ENCODE measurements at places on chromosomes 7 and 10. TPM values are rescaled to one million over a fixed set of nuclear protein-coding genes. Genes with fewer than 3 reads are reported as not detected.

GRCh38 chr10:103917302-103918052 lies 507 bp downstream of the STN1 start:
- peak; percentile 76 for DNase-seq
- peaks cover 6% of the 10 kb centered on the region for H3K36me3 ChIP-seq
- peak overlapping the region; percentile 98 for H3K27ac ChIP-seq
- H3K27me3 ChIP-seq: no peaks in the 10 kb centered on the region

DNA sequence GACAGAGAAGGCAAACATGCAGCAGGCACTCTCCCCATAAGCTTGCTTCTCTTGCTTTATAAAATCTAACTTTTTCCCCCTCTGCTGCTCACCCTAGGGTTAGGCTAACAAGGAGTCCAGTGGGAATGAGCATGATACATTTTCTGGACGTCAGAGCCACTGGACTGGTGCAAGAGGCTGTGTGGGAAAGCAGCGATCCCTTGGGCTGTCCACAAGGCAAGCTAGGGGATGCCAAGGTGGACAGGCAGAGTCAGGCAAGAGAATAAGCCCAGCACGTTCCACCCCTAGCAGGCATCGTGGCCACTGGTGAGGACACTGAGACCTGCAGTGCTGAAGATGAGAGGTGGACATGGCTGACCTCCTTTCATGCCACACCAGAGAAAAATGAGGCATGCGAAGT lies 290.9 kb upstream of the ZMIZ1 start:
- no peak for DNase-seq
- H3K27ac ChIP-seq: peak overlapping the region; percentile 53
- H3K4me3 ChIP-seq: no peak overlapping the region
- no peaks in the 10 kb centered on the region for H3K36me3 ChIP-seq
- H3K27me3 ChIP-seq: no peaks in the 10 kb centered on the region
- peaks cover 38% of the 10 kb centered on the region for H3K4me1 ChIP-seq

GRCh38 chr7:157276731-157277562 lies 59.9 kb upstream of the DNAJB6 start:
- peak; percentile 71 for DNase-seq
- H3K36me3 ChIP-seq: no peaks in the 10 kb centered on the region
- no peak overlapping the region for H3K27ac ChIP-seq
- H3K4me1 ChIP-seq: peaks cover 29% of the 10 kb centered on the region
- H3K27me3 ChIP-seq: peaks cover 10% of the 10 kb centered on the region
- H3K4me3 ChIP-seq: no peak overlapping the region

DNA sequence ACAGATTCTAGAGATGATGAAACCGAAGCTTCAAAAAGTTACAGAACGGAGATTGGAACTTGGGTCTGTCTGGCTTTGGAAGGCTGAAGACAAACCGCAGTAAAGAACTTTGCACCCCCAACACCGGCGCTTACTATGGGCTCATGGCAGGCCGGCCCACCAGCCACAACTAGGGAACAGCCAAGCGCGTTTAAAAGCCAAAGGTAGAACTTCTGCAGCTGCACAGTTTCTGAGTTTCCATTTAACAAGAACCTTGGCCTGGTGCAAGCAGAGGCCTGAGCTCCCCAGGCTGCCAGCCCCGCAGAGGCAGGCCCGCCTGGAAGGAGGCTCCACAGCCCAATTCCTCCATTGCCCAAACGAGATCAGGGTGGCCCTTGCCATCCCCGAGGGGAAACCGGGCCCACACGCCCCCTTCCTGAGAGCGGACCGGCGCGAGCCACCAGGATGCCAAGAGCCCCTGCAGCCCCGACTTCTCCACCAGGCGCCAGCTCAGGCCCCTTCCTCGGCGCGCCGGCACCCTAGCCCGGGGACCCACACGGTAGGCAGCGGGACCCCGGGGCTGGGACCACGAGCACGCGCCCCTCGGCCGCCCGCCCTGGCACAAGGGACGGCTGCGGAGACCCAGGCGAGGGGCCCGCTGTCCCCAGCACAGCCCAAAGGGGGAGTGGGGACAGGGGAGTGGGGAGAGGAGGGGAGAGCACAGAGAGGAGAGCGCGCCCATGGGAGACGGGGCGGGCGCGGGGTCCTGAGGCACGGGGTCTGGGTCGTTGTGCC lies 566 bp downstream of the MAD1L1 start:
- H3K4me3 ChIP-seq: peak overlapping the region; percentile 97
- peaks cover 27% of the 10 kb centered on the region for H3K4me1 ChIP-seq
- H3K36me3 ChIP-seq: peaks cover 55% of the 10 kb centered on the region
- DNase-seq: no peak
- no peaks in the 10 kb centered on the region for H3K27me3 ChIP-seq
- H3K27ac ChIP-seq: peak overlapping the region; percentile 85

- no peaks in the 10 kb centered on the region for H3K27me3 ChIP-seq
- peak overlapping the region; percentile 78 for H3K27ac ChIP-seq
- H3K4me1 ChIP-seq: peaks cover 15% of the 10 kb centered on the region
- H3K4me3 ChIP-seq: no peak overlapping the region
- H3K36me3 ChIP-seq: no peaks in the 10 kb centered on the region
- DNase-seq: no peak
These were observed 172.1 kb downstream of the SLC16A9 start for GRCh38 chr10:59537501-59537900.

- H3K27me3 ChIP-seq: no peaks in the 10 kb centered on the region
- no peak overlapping the region for H3K27ac ChIP-seq
- no peaks in the 10 kb centered on the region for H3K36me3 ChIP-seq
- H3K4me3 ChIP-seq: no peak overlapping the region
These were observed 161.6 kb downstream of the BAMBI start for GRCh38 chr10:28838908-28839307.

DNA sequence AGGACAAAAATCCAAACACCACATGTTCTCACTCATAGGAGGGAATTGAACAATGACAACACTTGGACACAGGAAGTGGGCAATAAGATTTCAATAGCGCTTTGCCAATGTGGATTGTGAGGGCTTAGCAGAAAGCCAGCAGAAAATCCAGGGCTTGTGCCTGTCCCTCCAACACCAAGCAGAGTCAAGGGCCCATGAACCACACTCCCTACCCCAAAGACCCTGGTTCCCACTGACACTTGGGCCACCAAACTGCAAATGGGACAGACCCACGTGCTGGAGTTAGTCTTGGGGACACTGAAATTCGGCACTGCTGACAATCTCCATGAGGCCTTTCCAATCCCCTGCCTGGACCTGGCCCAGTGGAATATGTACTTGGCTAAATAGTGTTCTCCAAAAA lies 67.0 kb downstream of the GRID1 start:
- no peaks in the 10 kb centered on the region for H3K36me3 ChIP-seq
- no peaks in the 10 kb centered on the region for H3K4me1 ChIP-seq
- no peak overlapping the region for H3K4me3 ChIP-seq
- H3K27ac ChIP-seq: no peak overlapping the region
- H3K27me3 ChIP-seq: no peaks in the 10 kb centered on the region

DNA sequence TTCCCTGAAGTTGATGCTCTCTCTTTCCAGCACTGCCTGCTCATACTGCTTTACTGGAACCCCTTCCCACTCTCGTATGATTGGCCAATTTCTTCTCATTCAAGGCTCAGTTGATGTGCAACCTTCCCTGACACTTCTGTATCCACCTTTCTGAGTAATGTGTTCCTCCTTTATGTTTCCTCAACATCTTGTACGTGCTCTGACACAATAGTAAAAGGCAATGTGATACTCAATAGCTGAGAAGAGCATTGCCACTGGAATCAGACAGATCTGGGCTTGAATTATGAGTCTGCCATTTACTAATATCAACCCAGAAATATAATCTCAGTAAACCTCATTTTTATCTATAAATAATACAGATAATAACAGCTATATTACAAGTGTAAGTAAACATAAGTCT lies 34.7 kb downstream of the ARL4A start:
- DNase-seq: no peak
- H3K36me3 ChIP-seq: no peaks in the 10 kb centered on the region
- peaks cover 28% of the 10 kb centered on the region for H3K4me1 ChIP-seq
- no peaks in the 10 kb centered on the region for H3K27me3 ChIP-seq
- no peak overlapping the region for H3K27ac ChIP-seq

DNA sequence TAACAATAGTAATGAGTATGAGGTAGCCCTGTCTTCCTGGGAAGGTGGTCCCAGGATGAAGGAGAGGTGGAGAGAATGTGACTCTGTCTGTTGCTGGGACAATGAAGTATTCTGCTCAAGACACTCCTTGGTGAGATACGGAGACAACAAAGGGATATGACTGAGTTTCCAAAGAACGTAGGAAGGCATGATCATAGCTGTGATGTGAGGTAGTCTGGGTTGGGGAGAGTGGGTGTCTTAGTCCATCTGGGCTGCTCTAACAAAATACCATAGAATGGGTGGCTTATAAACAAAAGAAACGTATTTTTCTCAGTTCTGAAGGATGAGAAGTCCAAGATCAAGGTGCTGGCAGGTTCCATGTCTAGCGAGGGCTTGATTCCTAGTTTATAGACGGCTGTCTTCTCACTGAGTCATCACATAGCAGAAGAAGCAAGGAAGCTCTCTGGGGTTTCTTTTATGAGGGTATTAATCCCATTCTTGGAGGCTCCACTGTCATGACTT lies 84.9 kb upstream of the RHOBTB1 start:
- H3K4me1 ChIP-seq: no peaks in the 10 kb centered on the region
- H3K4me3 ChIP-seq: no peak overlapping the region
- H3K27me3 ChIP-seq: no peaks in the 10 kb centered on the region
- no peak for DNase-seq
- no peaks in the 10 kb centered on the region for H3K36me3 ChIP-seq
- H3K27ac ChIP-seq: no peak overlapping the region

DNA sequence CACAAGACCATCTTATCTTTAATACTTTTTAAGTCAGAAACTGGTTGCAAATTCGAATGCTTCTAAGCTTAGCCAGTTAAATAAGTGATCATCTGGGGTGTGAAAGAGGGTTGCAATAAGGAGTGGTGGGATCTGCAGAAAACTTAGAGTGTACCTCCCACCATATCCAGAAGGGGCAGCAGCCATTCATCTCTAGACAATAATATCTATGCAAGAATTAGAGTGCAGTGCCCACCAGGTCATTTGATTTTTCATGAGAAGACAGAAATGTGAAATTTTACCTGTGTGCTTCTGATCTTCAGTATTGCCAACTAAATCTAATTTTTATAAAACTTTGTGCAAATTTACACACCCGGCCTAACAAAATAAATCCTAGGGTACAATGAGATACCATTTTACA lies 127.2 kb upstream of the SP4 start:
- H3K36me3 ChIP-seq: no peaks in the 10 kb centered on the region
- no peak overlapping the region for H3K27ac ChIP-seq
- H3K4me1 ChIP-seq: no peaks in the 10 kb centered on the region
- H3K4me3 ChIP-seq: no peak overlapping the region

- no peaks in the 10 kb centered on the region for H3K27me3 ChIP-seq
- no peak for DNase-seq
- peaks cover under 1% of the 10 kb centered on the region for H3K4me1 ChIP-seq
- H3K36me3 ChIP-seq: no peaks in the 10 kb centered on the region
- H3K27ac ChIP-seq: no peak overlapping the region
These were observed 17.9 kb upstream of the CLEC2L start for GRCh38 chr7:139505563-139505962.

- DNase-seq: no peak
- H3K4me1 ChIP-seq: peaks cover 26% of the 10 kb centered on the region
These were observed 54.5 kb downstream of the NEURL1 start for GRCh38 chr10:103548006-103548405.

GRCh38 chr7:66100408-66101050 lies 14.1 kb upstream of the CRCP start:
- peak overlapping the region; percentile 92 for H3K27ac ChIP-seq
- no peaks in the 10 kb centered on the region for H3K27me3 ChIP-seq
- H3K4me1 ChIP-seq: peaks cover 17% of the 10 kb centered on the region
- peak overlapping the region; percentile 47 for H3K4me3 ChIP-seq

GRCh38 chr7:76352193-76352592 lies 6.6 kb downstream of the YWHAG start:
- peaks cover 12% of the 10 kb centered on the region for H3K36me3 ChIP-seq
- no peak overlapping the region for H3K4me3 ChIP-seq
- no peak for DNase-seq
- H3K27ac ChIP-seq: no peak overlapping the region

- H3K36me3 ChIP-seq: no peaks in the 10 kb centered on the region
- H3K4me3 ChIP-seq: no peak overlapping the region
- no peaks in the 10 kb centered on the region for H3K27me3 ChIP-seq
- no peak for DNase-seq
- H3K27ac ChIP-seq: no peak overlapping the region
These were observed 13.7 kb upstream of the PDLIM1 start for GRCh38 chr10:95304463-95304862.

DNA sequence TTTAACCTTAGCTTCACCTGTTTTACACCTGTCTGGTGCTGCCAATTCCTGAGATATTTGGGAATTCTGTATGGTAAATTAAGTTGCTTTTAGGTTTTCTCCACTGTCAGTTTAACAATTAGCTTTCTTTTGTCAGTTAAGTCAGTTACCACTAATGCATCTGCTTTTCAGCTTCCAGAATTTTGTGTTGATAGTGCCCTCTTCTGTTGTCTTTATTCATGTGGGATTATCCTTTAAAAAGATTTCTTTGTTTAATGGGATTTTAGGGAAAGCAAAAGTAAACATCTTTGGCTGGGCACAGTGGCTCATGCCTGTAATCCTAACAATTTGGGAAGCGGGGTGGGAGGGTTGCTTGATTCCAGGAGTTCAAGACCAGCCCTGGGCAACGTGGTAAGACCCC lies 8.1 kb downstream of the TFAM start:
- no peaks in the 10 kb centered on the region for H3K4me1 ChIP-seq
- no peaks in the 10 kb centered on the region for H3K27me3 ChIP-seq
- H3K4me3 ChIP-seq: no peak overlapping the region
- H3K36me3 ChIP-seq: peaks cover 95% of the 10 kb centered on the region
- H3K27ac ChIP-seq: no peak overlapping the region

DNA sequence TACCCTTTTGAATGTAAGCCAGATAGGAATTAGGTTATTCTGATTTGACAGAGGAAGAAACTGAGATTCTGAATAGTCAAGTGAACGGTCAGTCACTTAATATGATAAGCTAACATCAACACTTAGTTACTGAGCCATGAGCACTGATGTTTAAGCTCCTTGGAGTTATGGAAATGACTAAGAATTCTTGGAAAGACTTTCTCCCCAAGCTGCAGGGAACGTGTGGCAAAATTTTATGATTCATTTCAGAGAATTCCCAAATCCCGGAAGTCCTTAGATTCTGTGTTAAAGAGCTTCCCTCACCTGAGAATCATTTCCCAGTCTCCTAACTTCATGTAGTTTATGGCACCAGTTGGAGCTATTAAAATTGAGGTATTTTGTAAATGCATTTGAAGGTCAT lies 330.9 kb downstream of the XPNPEP1 start:
- H3K27me3 ChIP-seq: no peaks in the 10 kb centered on the region
- no peak overlapping the region for H3K27ac ChIP-seq
- no peak overlapping the region for H3K4me3 ChIP-seq
- DNase-seq: no peak
- H3K36me3 ChIP-seq: no peaks in the 10 kb centered on the region
- no peaks in the 10 kb centered on the region for H3K4me1 ChIP-seq

Gene TSPAN15
- 97.4 TPM for total RNA-seq

Gene HOXA4
- 0.55 TPM for total RNA-seq

Gene GPR146
- 2.0 TPM for total RNA-seq

Gene CPEB3
- 11.2 TPM for total RNA-seq
